ENCODE measurements at places on chromosomes 6 and 20.

- DNase-seq: no peak
Observed at GRCh38 chr6:44522871-44523270, 135.4 kb downstream of the CDC5L start.

GRCh38 chr6:153312634-153313033 lies 181.6 kb upstream of the RGS17 start:
- DNase-seq: no peak

DNA sequence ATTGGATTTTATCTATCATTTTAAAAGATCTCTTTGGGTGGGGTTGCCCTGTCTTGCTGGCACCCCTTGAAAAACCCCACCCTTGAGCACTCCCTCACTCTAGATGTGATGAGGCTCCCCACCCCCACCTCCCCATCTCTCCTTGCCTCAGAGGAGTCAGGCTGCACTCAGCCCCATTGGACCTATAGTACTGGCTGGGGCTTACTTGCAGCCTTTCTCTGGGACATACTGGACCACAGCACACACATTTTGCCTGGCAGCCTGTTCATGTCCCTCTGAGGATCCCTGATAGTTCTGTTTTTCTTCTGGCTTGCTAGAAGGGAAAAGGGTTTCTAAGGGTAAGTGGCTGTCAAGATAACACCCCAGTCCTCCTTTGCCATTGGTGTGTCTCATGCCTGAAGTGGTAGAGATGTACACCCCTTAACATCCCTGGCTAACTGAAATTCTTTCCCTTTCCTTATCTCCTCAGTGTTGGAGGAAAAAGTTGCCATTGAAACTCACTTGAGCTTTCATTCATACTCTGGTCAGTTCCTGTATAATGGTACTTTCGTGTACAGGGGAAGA lies 553.4 kb upstream of the CITED2 start:
- no peak for DNase-seq

- no peak for DNase-seq
Observed at GRCh38 chr6:19999319-20000191, 162.4 kb downstream of the ID4 start.

DNA sequence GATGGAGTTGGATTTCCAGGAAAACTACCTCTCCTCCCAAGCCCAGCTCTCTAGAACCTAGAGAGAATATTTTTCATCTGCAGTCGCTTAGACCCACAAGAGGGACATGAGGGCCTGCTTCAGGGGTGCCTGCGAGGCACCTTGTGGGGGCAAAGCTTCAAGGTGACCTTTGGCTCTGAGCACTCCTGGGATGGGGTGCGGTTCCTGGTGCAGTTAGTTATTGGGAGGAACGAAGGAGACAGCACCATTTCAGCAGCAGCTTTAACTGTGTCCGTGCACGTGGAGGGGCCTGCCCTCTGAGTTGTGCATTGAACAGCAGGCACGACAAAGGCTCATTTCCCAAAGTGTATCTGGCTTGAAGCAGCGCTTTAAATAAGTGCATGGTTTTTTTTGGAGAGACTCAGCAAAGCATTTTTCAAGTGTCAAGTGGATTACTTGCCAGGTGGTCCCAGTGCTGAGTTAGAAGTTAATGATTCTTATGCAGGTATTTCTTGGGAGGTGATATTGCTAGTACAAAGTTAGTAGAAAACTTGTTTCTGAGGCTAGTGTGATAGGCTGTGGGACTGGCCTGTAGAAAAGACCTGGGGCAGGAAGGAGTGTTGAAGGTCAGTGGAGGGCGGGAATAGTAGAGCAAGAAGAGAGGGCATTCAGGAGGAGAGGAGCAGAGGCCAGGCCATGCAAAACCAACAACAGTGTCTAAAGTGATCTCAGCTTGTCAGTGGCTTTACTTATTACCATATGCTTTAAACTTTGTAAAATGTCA lies 3.8 kb downstream of the IGF2R start:
- no peak for DNase-seq

DNA sequence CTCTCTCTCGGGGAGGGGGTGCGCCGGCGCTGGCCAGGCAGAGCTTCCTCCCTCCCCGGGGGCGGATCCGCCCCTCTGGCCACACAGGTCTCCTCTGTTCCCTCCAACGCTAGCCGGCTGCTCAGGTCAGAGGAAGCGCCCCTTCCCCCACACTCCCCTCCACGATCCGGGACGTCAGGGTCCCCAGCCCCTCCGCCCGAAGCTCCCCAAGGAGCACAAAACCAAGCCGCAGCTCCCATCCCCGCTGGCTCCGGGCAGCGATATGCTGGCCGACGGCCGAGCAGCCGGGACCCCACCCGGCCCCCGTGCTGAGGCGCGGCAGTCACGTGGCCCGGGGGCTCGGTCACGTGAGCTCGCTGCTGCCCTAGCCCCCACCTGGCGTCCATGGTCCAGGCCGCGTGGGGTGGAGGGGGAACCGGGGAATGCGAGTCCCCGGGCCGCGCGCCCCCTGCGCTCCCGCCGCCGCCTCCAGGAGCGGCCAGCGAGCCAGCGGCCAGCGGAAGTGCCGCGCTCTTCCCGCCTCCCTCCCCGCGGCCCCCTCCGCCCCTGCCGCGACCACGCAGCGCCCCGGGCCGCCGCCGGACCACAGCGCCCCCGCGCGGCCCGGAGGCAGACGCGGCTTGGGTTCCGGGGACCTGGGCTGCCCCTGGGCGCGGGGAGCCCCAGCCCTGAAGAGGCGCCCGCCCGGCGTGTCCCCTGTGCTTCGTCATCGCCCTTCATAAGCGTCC lies at the start of gene SLC35B2:
TSS of gene SLC35B2 (minus strand) at position 504 of the 728 bp plus-strand sequence. CDS start at position 386, 118 bp downstream.
- no peak for DNase-seq

DNA sequence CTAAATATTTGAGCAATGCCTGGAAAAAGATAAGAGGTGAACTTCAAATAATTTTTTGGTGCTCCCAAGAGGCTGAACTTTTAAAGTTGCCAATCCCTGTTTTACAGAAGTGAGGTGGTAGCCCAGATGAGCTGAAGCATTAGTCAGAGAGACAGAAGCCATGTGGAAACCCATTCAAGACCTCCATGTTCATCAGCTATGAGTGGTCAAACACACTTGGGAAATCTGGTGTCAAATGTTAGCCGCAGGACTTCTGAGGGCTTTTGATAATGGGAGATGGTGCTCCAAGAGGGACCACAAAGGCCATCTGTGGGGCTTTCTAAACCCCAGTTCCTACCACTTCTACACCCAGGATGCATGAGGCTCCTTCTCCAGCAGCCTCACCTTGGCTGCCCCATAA lies 77.5 kb upstream of the MRPS10 start:
- no peak for DNase-seq

GRCh38 chr20:51529081-51529681 lies 13.3 kb downstream of the NFATC2 start:
- DNase-seq: no peak

DNA sequence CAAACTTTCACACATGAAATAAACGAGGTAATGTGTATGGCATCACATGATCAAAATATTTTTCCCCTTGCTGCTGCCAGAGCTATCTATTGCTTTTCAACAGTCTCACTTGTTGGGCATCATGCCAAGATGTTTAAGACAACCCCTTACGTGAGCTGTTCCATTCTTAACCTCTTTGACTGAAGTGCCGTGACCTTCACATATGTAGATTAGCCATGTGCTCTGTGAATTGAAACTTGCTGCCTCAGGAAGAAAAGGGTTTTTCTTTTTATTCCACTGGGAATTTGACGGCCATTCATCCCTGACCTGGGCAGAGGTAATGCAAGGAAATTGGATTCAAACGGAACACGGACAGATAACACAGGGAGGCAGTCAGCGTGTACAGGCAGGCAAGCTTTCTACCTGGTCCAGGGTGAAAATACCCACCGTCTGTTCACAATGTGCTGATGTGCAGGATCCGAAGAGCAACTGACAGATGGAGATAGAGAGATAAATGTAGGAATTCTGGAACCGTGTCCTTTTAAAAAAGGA lies 14.2 kb downstream of the ARID1B start:
- DNase-seq: peak; percentile 51

Measured in cerebellar nuclear complex (tissue), 1 donor.